NCI-H460 (cell line): ENCODE measurements at places on chromosomes 12 and 14. TPM values are rescaled to one million over a fixed set of nuclear protein-coding genes. Genes with fewer than 3 reads are reported as not detected.

The RERG gene
- not detected in 2 replicates for total RNA-seq

DNA sequence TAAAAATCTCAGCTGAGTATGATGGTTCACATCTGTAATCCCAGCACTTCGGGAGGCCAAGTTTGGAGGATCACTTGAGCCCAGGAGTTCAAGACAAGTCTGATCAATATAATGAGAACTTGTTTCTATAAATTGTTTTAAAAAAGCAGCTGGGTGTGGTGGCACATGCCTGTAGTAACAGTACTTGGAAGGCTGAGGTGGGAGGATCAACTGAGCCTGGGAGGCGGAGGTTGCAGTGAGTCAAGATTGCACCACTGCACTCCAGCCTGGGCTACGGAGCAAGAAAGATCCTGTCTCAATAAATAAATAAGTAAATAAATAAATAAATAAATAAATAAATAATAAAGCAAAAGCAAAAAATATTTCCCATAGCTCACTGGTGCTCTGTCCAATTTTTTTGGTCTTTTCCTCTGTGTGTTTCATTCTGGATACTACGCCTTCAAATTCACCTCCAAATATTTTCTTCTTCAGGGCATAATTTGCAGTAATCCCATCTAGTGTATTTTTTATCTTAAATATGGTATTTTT lies 32.7 kb upstream of the SNX6 start:
- no peak for DNase-seq

The KRT84 gene
- not detected in 2 replicates for total RNA-seq

DNA sequence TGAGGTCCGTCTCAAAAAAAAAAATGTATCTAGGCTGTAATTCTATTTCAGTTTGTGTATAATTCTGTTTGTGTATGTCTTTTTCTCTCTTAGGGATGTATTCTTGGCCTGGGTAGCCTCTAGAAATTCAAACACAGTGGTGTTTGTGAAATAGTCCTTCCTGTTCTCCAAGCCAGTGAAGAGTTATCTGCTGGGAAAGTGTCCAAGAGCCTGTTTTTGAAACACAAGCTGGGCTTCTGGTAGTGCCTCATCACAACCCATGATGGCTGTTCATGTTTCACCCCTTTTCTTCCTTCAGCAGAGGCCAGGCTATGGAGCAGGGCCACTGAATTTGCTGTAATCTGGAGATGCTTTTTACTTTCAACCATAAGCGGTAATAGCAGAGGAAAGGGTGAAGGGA lies 14.7 kb downstream of the METTL3 start:
- no peak for DNase-seq

- DNase-seq: no peak
Measured at GRCh38 chr12:52209321-52209720, 17.5 kb upstream of the KRT80 start.

DNA sequence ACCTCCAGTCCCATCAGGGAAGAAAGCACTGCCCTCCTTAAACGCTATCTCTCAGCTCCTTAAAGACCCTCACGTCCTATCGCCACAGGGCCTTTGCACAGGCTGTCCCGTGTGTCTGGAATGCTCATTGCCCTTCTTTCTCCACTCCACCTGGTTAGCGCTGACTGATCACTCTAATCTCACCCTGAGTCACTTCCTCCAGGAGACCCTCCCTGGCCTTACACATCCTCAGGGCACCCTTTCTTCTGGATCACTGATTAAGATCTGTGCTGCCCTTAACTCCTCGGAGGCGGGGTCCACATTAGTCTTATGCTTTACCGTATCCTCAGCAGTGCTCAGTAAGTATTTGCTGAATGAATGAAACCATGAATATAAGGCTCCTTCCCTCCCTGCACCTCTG lies 94.7 kb downstream of the SYNE3 start:
- DNase-seq: no peak

DNA sequence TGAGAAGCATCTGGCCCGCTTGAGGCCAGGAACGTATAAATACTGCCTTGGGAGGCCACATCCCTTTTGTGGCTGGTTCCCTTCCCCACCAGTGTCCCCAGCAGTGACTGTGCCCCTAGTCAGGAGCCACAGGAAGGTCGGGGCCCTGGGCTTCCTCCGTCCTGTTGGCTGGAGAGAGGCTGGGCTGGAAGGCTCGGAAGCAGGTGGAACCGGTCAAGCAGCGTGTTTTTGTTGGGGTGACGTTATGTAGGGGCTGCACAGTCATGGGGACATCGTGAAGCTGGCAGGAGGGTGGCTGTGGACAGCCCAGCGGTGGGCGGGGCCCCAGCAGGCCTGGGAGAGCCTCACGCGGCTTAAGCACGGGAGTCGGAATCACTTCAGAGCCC lies 10.1 kb downstream of the XRCC3 start:
- no peak for DNase-seq
